CD4-positive, alpha-beta T cell (primary cell): ENCODE measurements at places on chromosomes 12 and 14. TPM values are rescaled to one million over a fixed set of nuclear protein-coding genes. Genes with fewer than 3 reads are reported as not detected.

The IRAK4 gene
- total RNA-seq, result 27.3 TPM

- no peaks in the 10 kb centered on the region for H3K4me1 ChIP-seq
- no peaks in the 10 kb centered on the region for H3K27me3 ChIP-seq
- H3K27ac ChIP-seq, result no peak overlapping the region
Measured at GRCh38 chr12:109263439-109263838, 45.6 kb downstream of the FOXN4 start.

GRCh38 chr14:69443296-69443805, 41.2 kb upstream of the PLEKHD1 start:
- H3K4me1 ChIP-seq, result no peaks in the 10 kb centered on the region
- H3K36me3 ChIP-seq, result peaks cover 15% of the 10 kb centered on the region
- no peak overlapping the region for H3K4me3 ChIP-seq

The CLEC2A gene
- total RNA-seq, result not detected

- peaks cover 20% of the 10 kb centered on the region for H3K36me3 ChIP-seq
- H3K27ac ChIP-seq, result no peak overlapping the region
- no peak overlapping the region for H3K4me3 ChIP-seq
- DNase-seq, result no peak
- no peaks in the 10 kb centered on the region for H3K27me3 ChIP-seq
- H3K4me1 ChIP-seq, result no peaks in the 10 kb centered on the region
Measured at GRCh38 chr14:55688566-55688965, 108.6 kb downstream of the KTN1 start.

DNA sequence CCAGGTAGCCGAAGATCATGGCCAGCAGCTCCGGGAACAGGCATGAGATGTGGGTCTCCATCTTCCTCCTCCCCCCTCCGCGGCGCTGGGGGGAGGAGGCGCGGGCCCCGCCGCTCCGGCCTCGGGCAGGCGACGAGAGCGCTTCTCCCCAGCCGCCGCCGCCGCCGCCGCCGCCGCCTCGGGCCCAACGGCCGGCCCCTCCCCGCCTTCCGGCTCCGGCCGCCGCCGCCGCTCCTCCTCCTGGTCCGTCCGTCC, 448 bp downstream of the FBXL14 start:
- H3K27me3 ChIP-seq, result no peaks in the 10 kb centered on the region
- peaks cover 37% of the 10 kb centered on the region for H3K4me1 ChIP-seq

- no peak within 1 kb of the TSS for H3K4me3 ChIP-seq
- H3K4me1 ChIP-seq, result peaks cover 10% of the 10 kb centered on the region
- no peaks in the 10 kb centered on the region for H3K36me3 ChIP-seq
- H3K27ac ChIP-seq, result no peak within 1 kb of the TSS
Measured at GRCh38 chr12:2959192-2959504, at the start of gene TEAD4. Gene TEAD4, plus strand, starts transcription at chr12:2959397.

DNA sequence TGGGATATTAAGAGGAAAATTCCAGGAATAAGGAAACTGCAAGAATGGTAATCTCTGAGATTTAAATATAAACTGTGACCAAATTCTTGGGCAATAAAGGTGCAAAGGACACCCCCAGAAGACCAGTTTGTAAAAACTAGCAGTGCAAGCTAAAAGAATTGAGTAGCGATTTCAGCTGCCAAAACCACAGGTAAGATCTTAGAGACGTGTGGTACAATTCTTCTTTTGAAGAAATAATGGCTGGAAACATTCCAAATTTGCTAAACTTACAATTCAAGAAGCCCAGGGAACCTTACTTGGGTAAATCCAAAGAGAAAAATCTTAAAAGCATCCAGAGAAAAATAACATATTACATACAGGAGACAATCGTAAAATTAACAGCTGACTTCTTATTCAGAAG, 12.0 kb downstream of the CATSPERB start:
- H3K36me3 ChIP-seq, result no peaks in the 10 kb centered on the region
- no peak overlapping the region for H3K4me3 ChIP-seq

DNA sequence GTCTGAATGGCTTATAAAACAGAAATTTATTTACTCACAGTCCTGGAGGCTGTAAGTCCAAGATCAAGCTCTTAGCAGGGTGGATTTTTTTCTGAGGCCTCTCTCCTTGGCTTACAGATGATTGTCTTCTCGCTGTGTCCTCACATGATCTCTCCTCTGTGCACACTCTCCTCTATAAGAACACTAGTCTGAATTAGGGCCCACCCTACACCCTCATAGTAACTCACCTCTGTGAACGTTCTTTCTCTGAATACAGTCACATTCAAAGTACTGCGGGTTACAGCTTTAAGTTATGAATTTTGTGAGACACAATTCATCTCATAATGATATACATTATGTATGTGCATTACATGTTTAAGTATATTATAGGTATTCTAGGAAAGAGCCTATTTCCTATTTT, 135.7 kb upstream of the ATXN7L3B start:
- no peaks in the 10 kb centered on the region for H3K27me3 ChIP-seq
- H3K4me3 ChIP-seq, result no peak overlapping the region
- H3K36me3 ChIP-seq, result no peaks in the 10 kb centered on the region
- H3K27ac ChIP-seq, result no peak overlapping the region
- no peaks in the 10 kb centered on the region for H3K4me1 ChIP-seq

DNA sequence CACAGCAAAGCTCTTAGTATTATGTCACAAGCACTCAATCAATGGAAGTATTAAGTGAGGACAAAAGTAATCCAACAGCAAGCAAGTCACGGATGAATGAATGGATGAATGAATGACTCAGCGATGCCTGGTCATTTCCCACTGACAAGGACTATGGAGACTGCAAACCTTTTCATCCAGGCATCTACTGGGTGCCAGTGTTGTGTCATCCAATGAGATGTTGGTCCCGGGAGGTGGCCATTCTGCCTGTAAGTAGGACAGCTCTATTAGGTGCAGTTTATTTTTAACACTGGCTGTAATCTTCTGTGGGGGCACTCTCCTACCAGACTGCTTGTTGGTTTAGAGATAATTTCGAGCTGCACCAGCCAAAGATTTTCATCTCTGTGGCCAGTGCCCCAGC, 39.4 kb downstream of the STAB2 start:
- H3K27ac ChIP-seq, result no peak overlapping the region
- no peak overlapping the region for H3K4me3 ChIP-seq
- no peaks in the 10 kb centered on the region for H3K27me3 ChIP-seq
- no peaks in the 10 kb centered on the region for H3K36me3 ChIP-seq
- no peaks in the 10 kb centered on the region for H3K4me1 ChIP-seq
- DNase-seq, result no peak

The LRRC43 gene
- not detected for total RNA-seq

GRCh38 chr12:108282676-108283075, 56.4 kb downstream of the CMKLR1 start:
- no peak overlapping the region for H3K27ac ChIP-seq
- H3K4me1 ChIP-seq, result peaks cover 5% of the 10 kb centered on the region
- no peak for DNase-seq
- no peaks in the 10 kb centered on the region for H3K36me3 ChIP-seq
- no peaks in the 10 kb centered on the region for H3K27me3 ChIP-seq

- no peaks in the 10 kb centered on the region for H3K27me3 ChIP-seq
- DNase-seq, result no peak
- peaks cover 83% of the 10 kb centered on the region for H3K36me3 ChIP-seq
- H3K27ac ChIP-seq, result peak overlapping the region; percentile 73
- no peak overlapping the region for H3K4me3 ChIP-seq
Measured at GRCh38 chr12:53195516-53196420, 11.3 kb downstream of the ITGB7 start.

DNA sequence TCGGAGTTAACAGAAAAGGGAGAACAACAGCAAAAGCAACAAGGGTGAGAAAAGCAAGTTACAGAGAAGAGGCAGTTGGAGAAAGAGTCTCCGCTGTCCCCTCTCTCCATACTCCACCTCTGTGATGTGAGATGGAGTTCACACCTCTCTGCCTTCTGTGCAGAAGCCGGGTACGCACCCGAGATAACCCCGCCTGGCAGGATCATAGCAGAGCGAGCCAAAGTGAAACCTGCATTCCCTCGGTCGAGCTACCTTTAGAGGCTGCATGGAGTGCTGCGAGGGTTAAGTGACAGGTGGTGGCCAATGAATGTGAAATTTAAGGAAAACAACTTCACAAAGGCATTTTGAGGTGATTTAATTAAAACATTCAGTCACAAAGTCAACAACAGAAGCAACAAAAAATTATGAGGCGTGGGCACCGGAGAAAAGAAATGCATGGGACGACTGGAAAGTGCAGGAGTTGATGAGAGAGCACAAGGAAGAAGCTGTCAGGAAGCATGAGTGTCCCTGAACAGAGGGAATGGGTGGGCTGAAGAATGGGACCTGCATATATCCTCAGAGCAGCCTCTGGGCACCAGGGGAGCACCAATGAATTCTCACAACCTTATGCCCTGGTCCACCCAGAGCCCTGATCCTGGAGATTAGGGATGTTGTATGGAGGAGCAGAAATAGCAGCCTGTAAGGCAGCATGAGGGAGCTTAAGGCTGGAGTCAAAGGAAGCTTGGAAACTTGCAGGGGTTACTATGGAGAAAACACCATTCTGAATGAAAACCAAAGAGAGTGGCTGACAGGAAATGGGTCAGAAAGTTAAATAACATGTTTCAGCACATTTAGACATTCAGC, 208.3 kb downstream of the EMP1 start:
- no peak overlapping the region for H3K27ac ChIP-seq
- DNase-seq, result no peak
- H3K4me1 ChIP-seq, result no peaks in the 10 kb centered on the region
- no peak overlapping the region for H3K4me3 ChIP-seq
- H3K36me3 ChIP-seq, result no peaks in the 10 kb centered on the region
- H3K27me3 ChIP-seq, result no peaks in the 10 kb centered on the region

DNA sequence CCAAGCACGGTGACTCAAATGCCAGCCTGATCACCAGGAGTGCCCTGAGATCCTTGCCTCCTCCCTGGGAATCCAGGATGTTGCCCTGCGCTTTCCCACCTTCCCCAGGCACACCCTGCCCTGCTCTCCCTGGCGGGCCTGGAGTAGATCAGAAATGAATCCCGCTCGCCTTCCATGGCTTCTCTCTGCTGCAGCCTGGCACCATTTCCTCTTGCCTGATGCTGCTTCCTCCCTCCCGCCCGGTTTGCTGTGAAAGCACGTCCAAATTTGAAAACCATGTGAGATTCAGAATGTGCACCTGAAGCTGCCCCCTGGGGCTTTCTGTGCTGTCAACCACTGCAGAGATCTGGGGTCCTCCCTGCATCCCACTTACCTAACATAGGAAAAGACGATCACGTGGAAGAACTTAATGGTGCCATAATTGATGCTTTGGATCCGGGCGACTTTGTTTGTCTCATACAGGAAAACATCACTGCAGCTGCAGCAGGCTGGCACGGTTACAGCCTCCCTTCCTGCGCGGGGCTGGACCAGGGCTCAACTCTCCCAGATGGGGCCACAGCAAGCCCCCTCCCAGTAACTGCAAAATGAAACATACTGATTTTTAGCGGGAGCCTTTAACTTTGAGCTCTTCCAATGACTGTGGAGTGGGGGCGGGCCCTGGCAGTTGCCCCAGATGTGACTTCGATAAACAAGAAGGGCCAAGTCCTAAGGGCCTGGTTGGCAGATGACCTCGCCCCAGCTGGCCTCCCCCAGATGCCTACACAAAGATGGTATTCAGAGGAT, 24.9 kb upstream of the C12orf76 start:
- H3K4me3 ChIP-seq, result peak overlapping the region; percentile 65
- H3K36me3 ChIP-seq, result no peaks in the 10 kb centered on the region
- H3K27ac ChIP-seq, result no peak overlapping the region
- H3K4me1 ChIP-seq, result peaks cover 20% of the 10 kb centered on the region

DNA sequence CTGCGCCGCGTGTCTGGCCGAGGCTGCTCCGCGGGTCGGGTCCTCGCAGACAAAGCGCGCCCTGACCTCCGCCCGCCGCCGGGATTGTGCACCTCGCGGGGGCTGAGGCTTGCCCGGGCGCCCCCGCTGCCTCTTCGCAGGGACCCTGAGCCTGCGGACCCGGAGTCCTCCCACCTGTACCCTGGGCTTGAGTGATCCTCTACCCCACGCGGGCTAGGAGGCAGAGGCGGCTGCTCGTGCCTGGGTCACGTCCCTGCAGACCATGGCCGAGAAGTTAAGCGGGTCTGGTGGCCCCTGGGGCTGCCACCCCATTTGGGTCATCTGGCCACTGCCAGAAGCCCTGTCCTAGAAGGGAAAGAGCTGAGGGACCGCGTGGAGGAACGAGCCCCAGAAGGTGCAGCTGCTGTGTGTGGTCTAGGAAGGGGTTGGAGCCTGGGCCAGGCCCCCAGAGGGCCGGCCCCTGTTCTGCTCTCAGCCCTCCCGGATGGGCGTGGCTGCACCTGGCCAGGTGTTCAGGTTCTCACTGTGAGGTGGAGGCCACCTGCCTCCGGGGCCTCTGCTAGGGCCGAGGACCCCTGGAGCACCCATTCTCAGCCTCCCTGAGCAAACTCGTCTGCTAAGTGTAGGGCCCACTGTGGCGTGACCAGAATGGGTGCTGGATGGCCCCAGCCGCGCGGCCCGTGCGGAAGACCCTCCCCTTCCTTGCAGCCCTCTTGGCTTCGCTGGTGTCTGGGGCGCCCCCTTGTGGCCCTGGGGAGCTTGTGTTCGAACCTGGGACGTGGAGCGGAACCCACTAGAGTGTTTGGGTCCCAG, 49.6 kb downstream of the LRCOL1 start:
- H3K4me3 ChIP-seq, result peak overlapping the region; percentile 41
- peaks cover 6% of the 10 kb centered on the region for H3K36me3 ChIP-seq
- peaks cover 8% of the 10 kb centered on the region for H3K27me3 ChIP-seq
- peaks cover 29% of the 10 kb centered on the region for H3K4me1 ChIP-seq

DNA sequence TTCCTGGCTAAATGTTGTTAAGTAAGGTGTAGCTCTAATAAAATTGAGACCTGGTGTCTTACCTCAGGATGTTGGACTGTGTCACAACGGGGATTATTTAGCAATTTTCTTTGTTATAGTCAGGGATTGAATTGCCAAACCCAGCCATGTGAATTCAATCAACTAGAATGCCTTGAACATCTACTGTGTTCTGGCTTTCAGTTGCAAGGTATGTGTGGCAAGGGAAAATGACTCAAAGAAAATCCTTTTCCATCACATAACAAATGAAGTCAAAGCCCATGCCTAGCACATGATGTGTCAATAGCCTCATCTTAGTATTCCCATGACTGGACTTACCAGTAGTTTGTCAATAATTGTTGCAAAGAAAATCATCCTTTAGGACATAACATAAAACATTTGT, 519.8 kb upstream of the FLRT2 start:
- no peak for DNase-seq
- no peak overlapping the region for H3K27ac ChIP-seq
- no peaks in the 10 kb centered on the region for H3K27me3 ChIP-seq

The ADAMTS20 gene
- total RNA-seq, result not detected

The C12orf54 gene
- total RNA-seq, result not detected

- no peak overlapping the region for H3K4me3 ChIP-seq
- DNase-seq, result no peak
- H3K27ac ChIP-seq, result no peak overlapping the region
Measured at GRCh38 chr14:81710232-81710845, 176.7 kb upstream of the SEL1L start.

DNA sequence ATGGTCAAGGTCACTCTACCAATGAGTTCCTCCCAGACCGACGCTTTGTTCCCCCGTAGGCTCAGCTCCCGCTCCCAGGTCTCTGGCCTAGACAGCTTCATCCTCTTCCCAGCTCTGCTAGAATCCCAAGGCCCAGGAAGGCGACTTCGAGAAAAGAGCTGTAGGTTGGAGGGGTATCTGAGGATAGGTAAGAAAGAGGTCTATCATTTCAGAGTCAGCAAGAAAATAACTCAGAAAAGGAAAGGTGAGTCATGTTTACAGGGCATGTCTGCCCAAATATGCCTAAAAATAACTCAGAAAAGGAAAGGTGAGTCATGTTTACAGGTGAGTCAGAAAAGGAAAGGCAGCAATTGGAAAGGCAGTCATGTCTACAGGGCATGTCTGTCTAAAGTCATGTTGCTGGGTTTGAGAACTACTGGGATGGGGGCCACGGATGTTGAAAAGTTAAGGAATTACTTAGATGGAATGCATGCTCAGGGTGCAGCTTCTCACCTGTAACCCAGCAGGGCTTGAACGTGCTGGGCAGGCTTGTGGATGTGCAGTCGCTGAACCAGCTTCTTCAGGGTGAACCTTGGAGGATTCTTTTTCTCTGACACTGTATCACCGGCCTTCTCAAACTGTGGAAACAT, 12.2 kb downstream of the TEP1 start:
- H3K4me1 ChIP-seq, result no peaks in the 10 kb centered on the region
- H3K27ac ChIP-seq, result no peak overlapping the region
- H3K36me3 ChIP-seq, result peaks cover 66% of the 10 kb centered on the region
- no peak for DNase-seq
- no peak overlapping the region for H3K4me3 ChIP-seq
